ENCODE measurements at places on chromosomes 12 and 14.

DNA sequence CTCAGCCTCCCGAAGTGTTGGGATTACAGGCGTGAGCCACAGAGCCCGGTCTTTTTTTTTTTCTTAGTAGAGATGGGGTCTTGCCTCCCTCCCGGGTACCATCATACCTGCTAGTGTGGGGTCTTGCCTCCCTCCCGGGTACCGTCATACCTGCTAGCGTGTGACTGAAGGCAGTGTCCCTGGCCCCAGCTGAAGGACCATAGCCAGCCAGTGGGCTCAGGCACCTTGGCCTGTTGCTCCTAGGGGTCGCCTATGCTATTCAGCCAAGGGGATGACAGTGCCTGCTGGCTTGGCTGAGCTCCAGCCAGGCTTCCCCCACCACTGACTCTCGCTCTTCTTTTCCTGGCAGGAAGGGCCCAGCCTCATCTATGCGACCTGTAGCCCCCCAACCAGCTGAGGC lies 10.5 kb upstream of the BLTP3B start:
- DNase-seq: no peak

DNA sequence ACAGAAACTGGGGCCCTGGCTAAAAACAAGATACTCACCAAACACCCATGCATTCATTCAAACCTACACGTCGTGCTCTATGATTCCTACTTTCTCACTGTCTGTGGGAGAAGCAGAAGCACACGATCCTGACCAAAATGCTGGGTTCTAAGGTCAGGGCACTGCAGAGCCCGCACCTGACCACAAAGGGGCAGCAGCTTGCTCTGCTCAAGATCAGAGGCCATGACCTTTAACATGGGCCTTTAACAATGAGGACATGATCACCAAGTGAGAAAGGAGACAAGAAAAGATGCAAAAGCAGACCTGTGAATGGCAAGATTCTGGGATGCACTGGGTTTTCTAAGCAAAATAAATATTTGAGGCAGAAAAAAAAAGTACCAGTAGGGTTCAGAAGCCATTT lies 40.1 kb upstream of the VPS33A start:
- no peak for DNase-seq

- no peak for DNase-seq
Observed at GRCh38 chr14:85124631-85125290, 405.2 kb upstream of the FLRT2 start.

DNA sequence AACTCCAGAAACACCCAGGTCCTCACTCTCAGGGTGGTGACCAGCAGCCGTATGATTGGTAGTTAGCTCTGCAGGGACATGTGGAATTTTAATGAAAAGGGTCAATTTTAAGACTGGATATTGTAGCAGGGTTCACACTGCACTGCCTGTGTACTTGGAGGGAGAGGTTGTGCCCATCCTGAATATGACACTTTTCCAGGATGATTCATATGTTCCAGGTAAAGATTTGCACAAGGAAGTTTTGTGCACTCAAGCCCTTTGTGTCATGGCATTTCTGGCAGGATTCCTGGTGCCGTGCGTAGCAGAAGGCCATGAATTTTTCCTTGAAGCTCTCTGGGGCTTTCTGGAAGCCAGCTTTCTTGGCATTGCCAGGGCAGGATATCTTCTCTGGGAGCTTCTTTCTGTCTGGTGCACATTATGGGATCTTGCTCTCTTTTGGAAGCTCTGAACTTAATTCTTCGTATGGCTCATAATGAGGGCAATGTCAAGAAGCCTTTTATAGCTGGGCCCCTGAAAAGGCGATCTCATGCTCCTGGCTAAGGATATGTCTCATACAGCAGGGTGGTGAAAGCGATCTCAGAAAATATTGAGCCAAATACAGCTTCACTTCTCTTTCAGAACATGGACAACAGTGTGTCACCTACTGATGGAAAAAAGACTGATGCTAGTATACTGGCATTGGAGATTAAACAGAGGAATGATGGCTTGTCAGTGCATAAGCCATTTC lies 1133.9 kb downstream of the AACS start:
- no peak for DNase-seq

DNA sequence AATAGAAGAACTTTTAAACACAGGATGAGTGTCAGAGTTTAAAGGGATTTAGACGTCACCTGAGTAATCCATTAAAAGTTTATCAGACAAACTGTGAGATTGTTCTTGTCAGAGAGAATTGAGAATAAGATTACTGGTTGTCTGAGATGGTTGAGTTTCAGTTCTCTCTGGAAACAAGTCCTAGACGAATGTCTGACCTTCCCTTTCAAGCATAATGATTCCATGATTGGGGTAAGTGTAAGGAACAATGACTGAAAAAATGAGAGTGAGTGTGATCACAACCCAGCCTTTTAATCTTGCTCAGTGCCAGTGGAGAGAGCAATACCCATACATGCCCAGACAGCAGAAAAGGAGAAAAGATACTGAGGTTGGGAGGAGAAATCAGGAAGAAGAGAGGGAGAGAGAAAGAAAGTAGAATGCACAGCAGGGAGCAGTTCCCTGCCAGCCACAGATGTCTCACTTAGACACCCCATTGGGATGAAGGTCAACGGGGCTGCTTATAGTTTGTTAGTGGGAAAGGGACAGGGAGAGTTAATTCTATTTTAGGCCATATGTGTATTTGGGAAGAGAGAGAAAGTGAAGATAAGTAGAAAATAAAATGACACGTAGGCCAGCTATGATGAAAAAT lies 4.3 kb downstream of the GRIP1 start:
- DNase-seq: no peak

DNA sequence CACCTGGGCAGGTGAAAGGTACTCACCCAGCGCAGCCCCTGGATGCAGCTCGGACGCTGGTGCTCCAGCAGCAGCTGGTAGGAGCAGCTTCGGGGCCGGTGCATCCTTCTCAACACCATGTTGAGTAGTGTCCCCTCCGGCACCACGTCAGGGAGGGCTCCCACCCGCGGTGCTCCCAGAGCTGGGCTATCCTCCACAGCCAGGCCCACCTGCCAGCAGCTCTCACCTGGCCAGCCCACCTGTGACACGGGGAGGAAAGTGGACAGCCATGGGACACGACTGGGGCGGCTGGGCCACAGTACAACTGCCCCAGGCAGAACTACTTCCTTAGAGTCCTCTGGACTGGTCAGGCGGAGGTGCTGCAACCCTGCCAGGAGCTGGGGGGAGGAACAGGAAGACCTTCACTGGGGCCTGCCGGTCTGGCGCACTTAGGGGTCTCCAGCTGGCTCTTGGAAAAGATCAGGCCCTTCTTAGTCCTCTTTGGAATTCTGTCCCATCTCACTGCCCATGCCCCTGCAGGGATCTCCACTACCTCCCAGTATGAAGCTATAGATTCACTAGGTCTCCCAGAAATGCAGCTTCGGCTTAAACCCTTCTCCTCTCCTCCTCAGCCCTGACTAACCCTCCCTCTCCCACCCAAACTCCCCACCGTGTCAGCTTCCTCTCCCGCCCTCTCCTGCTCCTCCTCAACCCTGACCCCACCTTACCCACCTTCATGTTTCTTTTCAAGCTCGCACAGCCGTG lies 668 bp downstream of the RAPGEF3 start:
- DNase-seq: no peak

All from CD4-positive, alpha-beta T cell treated with Interleukin-4 for 1 hour (primary cell).